ENCODE measurements at places on chromosomes 7 and 10.

GRCh38 chr10:120477021-120477742 lies 20.2 kb downstream of the PLPP4 start:
- no peak for DNase-seq

DNA sequence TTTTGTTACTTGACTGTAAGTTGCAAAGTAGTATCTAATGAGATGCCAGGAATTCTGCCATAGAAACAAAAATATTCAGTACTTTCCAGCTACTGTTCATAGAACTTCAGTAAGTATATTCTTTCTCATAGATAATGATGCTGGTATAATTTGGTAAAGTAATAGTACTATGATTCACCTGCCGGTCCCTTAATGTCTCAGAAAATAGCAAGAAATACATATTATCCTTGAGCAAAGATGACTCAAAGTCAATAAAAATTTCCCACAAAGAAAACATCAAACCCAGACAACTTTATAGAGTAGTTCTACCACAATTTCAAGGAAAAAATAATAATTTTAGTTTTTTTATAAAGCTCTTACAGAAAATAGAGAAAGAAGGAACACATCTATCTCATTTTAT lies 105.4 kb downstream of the EPDR1 start:
- DNase-seq = no peak

- DNase-seq = no peak
Observed at GRCh38 chr10:60377955-60378354, 11.7 kb downstream of the ANK3 start.

DNA sequence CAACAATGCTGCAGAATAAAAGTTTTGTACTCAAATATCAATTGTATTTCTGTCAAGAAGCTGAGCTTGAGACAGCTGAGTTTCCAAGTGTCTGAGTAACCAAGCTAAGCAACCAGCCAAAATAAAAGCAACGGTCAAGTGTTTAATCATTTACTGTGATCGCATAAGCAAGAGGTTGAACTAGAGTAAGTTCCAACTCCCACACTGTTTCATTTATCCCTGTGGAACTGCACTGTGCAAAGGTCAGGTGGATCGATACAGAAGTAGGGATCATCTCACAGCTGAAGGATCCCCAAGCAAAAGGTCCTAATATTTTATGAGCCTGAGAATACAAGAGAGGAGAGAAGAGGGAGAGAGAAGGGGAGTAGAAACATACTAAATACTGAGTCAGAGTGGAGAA lies 21.4 kb downstream of the OR2A14 start:
- DNase-seq = no peak

- DNase-seq = no peak
Observed at GRCh38 chr10:21169271-21169670, 272.2 kb upstream of the NEBL start.

GRCh38 chr7:117715784-117716445 lies 157.3 kb downstream of the CTTNBP2 start:
- no peak for DNase-seq

DNA sequence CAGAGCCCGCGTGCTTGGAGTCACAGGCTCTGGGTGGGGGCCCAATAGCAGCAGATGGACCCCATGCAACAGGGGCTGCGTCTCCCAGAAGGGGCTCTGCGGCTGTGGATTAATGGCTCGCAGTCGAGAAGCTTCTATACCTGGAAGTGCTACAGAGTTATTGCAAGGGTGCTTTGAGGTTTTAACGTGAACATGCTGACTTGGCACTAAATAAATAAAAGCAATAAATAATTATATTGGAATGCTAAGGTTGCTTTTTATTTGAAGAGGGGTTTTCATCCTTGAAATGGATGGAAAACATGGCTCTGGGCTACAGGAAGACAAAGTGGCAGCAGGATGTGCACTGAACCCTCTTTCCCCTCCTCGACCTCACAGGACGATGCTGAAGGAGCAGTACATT lies 122.4 kb downstream of the PAXIP1 start:
- DNase-seq = no peak

DNA sequence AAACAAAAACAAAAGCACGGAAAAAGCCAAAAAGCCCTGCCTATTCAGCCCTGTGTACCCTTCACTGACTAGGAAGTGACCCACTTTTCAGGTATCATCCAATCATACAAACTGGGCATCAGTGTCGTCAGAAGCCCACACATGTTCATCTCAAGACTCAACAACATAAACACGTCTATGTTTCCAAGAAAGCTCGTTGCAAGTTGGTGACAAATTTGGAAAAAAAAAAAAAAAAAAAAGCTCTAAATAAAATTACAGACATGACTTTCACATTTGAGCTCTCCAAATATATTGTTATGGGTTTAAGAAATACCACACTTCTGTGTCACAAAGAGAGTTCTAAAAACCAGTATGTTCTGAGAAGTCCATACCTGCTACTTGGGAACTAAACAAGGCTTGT lies 204.7 kb upstream of the KLF14 start:
- DNase-seq = no peak

DNA sequence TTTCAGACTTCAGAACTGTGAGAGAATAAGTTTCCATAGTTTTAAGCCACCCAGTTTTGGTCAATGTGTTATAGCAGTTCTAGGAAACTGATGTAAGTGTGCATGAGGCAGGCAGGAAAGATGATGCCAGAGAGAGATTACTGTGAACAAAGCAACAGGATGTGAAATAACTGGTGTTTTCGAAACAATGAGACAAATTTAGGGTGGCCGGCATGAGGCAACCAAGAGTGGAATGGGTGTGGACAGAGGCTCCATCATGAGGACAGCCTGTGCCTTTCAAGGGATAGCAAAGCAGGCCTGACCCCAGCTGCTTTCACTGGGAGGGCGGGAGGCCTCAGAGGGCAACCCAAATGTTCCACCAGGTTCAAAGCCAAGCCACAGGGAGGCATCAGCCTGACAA lies 67.3 kb upstream of the UCN3 start:
- no peak for DNase-seq

- DNase-seq = no peak
Observed at GRCh38 chr7:7921830-7922229, 46.8 kb upstream of the GLCCI1 start.

- no peak for DNase-seq
Observed at GRCh38 chr7:43076189-43076605, 36.2 kb upstream of the HECW1 start.

DNA sequence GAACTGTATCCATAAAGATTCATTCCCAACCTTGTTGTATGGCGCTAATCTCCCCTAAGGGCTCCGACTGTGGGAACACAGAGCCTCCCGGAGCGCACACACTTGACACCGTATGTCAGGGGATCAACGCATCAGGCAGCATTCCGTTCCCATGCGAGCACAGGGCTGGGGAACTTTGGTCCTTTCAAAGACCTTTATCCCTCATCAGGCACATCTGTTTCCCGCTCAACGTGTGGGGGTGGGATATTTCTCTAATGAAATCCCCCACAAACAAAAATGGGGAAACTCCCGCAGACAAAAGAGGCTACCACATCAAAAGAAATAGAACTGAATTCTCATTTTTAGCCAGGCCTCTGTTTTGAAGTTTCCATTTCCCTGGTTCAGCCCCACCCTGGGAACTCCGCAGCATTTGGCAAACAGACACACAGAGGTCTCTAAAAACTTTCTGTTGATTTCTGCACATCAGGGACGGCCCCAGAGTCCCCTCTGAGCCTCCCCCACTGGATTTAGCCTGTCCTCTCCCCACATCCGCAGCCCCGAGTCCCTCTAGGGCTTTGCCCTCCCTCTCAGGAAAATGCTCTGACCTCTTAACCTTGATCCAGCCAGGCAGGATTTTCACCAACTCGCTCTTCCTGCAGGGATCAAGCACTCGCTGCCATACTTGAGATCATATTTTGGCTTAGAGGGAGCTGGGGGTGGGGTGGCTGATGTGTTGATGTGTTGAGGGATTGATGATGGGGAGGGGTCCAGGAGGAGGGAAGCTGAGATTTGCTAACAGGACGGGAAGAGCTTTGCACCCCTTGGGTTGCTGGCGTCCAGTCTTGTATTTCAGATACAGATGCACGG lies 6.6 kb downstream of the CPA5 start:
- DNase-seq = no peak

- DNase-seq = no peak
Observed at GRCh38 chr10:126208726-126209302, 179.5 kb downstream of the ADAM12 start.

- DNase-seq = no peak
Observed at GRCh38 chr10:12332572-12333379, 16.6 kb upstream of the CAMK1D start.

GRCh38 chr7:118140468-118140867 lies 43.5 kb upstream of the LSM8 start:
- no peak for DNase-seq

GRCh38 chr7:28729727-28730126 lies 228.4 kb downstream of the TRIL start:
- DNase-seq = no peak

GRCh38 chr10:50551894-50552293 lies 71.9 kb downstream of the SGMS1 start:
- no peak for DNase-seq

GRCh38 chr10:77944519-77944918 lies 18.0 kb upstream of the DLG5 start:
- DNase-seq = no peak

- no peak for DNase-seq
Observed at GRCh38 chr7:145050415-145050814, 214.6 kb upstream of the TPK1 start.

DNA sequence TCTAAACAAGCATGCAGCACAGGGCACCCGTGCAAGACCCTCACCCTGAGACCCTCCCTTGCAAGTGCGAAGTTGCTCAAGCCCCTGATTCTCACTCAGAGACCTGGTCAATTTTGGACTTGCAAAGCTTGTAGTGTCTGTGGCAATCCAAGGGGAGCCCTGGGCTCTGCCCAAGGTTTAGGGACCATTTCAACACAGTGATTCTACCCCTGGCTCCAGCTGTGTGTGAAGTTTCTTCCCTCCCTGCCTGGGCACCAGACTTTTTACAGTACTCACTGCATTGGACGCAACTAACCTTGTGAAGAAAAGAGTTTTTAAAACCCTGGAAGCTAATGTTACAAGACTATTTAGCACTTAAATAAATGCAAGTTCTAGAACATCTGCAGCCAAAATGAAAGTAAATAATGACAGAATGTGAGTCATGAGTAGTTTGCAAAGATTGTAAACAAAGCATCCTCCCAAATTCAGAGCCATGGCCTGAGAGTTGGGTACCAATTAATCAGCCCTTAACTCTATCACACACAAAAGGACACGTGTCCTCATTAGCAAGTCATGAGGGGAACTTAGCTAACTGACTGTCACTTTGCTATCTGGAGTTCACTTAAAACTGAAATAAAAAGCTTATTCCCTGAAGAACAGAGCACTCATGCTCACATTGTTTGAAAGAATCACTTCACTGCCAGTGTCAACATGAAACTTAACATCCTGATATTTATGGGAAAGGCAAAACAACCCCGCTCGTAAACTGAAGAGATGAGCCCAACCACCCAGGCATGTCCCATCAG lies 48.1 kb downstream of the RGS10 start:
- no peak for DNase-seq

- no peak for DNase-seq
Observed at GRCh38 chr7:88095-88926, 104.1 kb upstream of the FAM20C start.

DNA sequence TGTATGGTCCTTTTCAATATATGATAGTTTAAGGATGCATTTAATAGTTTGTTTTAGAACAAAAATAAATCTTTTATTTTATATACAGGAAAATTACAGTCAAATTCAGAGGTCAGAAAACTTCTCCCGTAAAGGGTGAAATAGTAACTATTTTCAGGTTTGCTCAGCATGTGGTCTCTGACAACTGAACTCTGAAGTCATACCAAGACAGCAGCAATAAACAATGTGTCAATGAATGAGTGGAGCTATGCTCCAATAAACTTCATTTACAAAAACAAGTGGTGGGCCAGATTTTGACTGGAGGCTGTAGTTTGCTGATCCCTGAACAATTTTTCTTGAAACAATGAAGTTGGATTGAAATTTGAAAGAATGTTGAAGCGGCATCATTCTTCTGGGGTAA lies 123.6 kb downstream of the ZNF248 start:
- no peak for DNase-seq

DNA sequence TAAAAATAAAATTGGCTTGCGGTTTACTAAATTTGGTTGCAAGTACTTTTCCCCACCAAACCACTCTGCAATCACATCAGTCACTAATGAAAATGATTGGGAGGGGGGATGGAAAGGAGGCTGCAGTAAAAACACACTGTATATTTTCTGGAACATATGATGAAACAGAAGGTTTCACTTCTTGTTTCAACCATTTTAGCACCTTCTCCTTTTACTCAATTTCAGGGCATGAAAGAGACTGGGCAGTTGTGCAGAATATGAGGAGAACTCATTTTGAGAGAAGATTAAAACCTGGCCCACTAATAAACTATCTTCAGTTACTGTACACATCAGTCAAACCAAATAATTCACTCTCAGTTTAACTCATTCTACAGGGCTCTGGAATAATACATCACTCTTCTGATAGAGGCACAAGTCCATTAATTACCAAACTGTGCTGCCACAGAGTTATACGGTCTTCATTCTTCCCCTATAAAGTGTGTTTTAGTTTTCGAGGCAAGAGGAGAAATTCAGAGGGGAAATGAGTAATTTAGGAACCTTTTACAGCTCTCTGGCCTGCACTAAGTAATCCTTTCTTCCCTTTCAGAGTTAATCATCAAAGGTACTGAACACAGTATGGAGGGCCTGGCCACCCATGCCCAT lies 25.5 kb downstream of the JAZF1 start:
- DNase-seq = no peak

DNA sequence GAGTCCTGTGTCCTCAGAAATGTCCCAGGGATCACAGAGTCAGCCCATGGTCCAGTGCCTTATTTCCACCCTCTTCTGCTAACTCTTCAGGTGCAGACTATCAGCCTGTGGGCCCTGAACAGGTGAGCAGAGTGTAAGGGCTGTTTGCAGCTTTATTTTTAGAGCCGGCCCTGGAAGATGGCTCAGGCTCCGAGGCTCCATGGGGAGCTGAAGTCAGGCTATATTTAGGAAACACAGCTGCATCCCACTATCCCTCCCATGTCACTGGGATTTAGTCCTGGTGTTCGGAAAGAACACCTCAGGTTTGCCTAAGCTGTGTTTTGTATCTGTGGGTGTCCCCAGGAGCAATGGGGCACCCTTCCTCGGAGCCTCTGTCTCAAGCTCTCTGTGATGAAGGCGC lies 126.9 kb downstream of the RPS24 start:
- no peak for DNase-seq

GRCh38 chr7:120992272-120992964 lies 3.9 kb downstream of the CPED1 start:
- no peak for DNase-seq

- no peak for DNase-seq
Observed at GRCh38 chr7:3196629-3197400, 104.2 kb upstream of the SDK1 start.

DNA sequence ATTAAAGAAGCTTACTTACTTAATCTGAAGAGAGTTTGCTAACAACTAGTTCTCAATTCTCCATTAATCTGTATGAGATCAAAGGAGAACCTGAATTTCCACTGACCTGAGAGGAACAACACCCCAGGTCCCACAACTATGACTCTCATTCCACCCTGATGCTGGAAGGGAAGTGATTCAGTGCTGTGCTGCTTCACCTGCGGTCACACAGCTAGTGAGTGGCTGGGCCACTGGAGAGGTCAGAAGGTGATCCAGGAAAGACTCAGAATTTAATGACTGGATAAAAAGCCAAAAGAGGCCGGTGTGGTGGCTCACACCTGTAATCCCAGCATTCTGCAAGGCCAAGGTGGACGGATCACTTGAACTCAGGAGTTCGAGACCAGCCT lies 23.6 kb downstream of the SORBS1 start:
- no peak for DNase-seq

GRCh38 chr7:51881309-51881708 lies 564.7 kb upstream of the COBL start:
- DNase-seq = no peak

Data from activated gamma-delta T cell treated with Interleukin-2 at 50 U/mL for 16 hours (primary cell).